ENCODE measurements at places on chromosomes 5 and 9.
A peak's percentile ranks its signal among the peaks of the same experiment; 100 is the strongest.

- DNase-seq, result no peak
These were observed 8.4 kb downstream of the TRIM41 start for GRCh38 chr5:181231432-181231831.

GRCh38 chr5:63831381-63831780 is 130.9 kb downstream of the HTR1A start:
- no peak for DNase-seq

DNA sequence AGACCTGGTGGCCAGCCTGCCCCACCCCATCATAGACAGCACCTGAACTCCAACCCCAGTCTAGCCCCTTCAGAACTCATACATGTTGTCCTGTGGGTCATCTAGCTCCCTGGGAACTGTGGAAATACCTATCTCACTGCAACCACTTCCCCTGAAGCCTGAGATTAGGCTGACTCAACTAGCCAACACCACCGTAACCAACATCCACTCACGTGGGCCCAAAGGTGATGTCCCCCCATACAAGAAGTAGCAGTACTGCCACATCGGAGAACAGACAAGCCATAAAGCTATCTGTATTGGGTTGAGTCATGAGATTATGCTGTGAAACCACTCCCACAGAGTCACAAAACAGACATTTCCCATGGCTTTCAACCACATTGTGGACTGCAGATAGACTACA is 46.6 kb downstream of the OSMR start:
- DNase-seq, result no peak

GRCh38 chr5:142608081-142608480 is 77.8 kb downstream of the FGF1 start:
- no peak for DNase-seq

GRCh38 chr9:79134654-79135053 is 437.1 kb upstream of the TLE4 start:
- DNase-seq, result peak; percentile 22

GRCh38 chr5:149363936-149364335 is 6.1 kb downstream of the PCYOX1L start:
- no peak for DNase-seq

DNA sequence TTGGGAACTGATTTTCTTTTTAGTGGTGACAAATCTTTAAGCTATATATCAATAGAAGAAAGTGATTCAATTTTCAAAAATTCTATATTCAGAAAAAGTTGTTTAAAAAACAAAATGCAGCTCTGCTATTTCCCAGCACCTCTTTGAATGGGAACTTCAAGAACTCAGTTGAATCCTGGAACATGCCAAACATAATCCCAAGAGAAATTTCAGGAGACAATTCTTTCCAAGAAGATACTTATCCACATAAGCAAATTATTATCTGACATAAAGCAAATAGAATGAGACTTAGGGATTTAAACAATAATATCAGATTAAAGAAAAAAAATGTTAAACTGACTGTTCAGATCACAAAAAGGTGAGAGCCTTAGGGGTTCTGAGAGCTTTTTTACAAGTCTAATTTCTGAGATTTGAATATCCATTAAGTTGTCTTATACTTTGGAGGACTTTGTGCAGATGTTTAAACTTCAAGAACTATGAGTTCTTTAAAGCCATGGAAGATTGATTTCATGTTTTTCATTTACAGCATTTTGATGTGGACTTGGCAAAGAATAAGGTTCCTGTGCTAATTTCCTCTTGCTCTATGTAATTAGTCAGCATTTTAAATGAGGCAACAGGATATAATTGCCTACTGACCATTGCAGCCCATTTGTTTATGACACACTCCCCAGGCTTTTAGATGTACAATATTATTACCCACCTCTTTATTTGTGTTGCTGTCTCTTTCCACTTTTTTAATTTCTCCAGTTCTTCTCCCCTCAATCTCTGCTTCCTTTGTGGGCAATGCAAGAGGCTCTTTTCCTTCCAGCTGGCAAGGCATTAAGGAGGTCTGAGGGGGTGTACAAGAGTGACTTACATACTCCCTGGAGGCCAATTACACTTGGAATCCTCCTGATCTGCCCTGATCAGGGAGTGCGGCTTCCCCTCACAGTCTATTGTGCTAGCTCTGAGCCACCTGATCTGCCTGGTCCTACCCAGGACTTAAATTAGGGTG is 419.1 kb downstream of the NR2F1-AS1 start:
- peak; percentile 5 for DNase-seq

DNA sequence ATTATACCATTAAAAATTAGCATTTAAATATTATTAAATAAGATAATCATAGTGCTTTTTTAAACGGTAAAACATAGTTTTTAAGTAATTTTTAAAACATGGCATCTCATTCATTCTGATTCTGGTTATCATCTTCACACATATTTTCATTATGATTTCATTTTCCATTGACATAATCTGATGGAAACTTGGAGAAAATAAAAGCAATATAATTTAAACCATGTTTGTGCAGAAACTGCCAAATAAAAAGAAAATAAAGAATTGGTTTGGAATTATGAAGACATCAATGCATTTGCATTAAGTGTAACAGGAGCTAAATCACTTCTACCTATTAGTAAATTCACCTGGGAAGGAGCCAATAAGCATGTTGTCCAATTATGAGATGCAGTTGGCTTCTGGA is 490.1 kb upstream of the CD180 start:
- DNase-seq, result no peak

All from NB4 (cell line).